ENCODE measurements at places on chromosomes 2 and 18.

DNA sequence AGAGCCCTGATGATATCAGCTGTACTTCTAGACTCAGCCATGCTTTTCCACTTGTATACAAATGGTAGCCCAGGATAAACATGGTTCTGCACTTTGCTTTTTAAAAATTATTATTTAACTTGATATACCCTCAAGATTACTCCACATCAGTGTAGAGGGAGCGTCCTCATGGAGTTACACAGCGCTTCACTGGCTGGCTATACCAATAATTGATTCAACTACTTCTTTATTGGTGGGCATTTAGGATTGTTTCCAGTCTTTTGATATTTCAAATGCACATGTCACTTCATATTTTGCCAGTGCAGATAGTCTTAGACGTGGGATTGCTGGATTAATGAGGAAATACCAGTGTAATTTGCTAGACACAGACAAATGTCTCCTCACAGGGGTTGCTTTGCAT is 10.8 kb upstream of the NEDD4L start:
- DNase-seq = no peak

DNA sequence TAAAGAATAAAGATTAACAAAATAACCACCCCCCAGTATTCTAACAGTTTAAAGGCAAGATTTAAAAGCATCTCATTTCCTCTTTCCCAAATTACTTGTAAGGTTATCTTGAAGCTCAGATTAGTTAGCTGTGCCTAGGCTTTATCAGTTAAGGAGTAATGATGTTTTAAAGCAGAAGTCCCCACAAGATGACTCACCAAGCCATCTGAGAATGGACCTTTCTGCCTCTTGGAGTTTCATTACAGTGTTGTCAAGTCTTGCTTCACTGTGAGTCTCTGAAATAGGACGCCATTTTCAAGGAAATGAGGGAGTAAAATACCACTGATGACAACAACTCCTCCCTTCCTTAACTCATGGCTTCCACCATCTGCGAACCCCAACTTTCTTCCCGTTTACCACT is 35.9 kb downstream of the ZNF385B start:
- DNase-seq = no peak

- DNase-seq = no peak
These were observed 109.2 kb upstream of the SESTD1 start for GRCh38 chr2:179373816-179374215.

- DNase-seq = no peak
These were observed 80.7 kb downstream of the CTIF start for GRCh38 chr18:48619501-48619900.

DNA sequence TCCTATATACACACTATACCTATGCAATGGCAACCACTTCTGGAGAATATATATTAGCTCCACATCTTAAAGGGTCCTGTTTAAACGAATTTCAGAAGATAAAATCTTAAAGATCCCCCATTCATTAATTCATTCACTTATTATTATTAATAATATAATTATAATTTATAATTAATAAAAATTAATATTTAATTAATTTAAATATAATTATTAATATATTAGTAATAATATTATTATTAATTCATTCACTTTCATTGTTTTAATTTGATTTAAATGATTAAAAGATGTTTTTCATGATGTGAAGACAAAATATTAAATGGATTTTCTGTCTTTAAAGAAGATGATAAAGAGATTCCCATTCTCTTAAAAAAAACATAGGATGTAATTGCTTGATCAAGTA is 21.1 kb downstream of the NFU1 start:
- DNase-seq = no peak

DNA sequence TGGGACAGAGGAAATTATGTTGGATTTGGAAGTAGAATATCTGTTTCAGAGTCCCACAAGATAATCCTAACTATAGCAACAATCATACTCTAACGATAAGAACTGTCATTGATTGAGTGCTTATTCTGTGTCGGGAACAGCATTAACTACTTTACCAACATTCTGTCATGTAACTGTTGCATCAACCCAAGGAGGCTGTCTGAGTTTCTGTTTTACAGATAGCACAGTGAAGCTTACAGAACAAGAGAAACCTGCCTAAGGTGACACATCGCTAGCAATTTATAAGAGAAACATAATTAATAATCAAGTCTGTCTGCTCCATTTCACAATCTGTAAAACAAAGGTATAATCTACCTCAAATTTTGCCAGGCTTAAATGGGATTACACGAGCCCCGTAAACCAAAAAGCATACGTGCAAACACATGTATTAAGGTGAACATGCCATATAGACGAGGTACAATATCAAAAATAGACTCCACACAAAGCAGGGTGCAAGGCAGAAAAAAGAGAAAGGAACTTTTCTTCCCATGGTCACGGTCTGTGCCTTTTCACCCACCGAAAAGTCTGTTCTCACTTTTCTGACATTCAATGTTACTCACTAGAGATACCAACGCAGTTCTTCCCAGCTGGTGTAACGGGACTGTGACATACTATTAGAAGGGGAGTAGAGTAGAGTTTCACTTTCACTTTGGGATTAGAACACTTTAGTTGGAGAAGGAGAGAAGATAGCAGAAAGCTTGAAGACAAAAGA is 37.2 kb upstream of the SLC8A1 start:
- DNase-seq = no peak

DNA sequence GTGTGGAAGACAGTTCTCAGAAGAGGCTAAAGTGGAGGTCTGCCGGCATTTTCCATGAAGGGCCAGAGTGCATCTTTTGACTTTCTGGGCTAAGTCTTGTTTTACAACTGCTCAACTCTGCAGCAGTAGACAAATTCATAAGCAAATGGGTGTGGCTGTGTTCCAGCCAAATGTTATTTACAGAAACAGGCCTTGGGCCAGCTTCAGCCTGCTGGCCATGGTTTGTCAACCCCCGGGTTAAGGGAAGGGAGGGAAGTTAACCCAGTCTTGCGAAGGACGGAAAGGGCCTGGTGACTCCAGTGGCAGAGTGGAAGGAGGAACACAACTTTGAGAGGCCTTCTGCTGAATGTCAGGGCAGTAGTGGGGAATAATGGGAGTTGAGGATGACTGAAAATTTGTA is 34.3 kb upstream of the NCKAP5 start:
- no peak for DNase-seq

- DNase-seq = peak; percentile 53
These were observed 26.4 kb downstream of the ST3GAL5 start for GRCh38 chr2:85862426-85862825.

DNA sequence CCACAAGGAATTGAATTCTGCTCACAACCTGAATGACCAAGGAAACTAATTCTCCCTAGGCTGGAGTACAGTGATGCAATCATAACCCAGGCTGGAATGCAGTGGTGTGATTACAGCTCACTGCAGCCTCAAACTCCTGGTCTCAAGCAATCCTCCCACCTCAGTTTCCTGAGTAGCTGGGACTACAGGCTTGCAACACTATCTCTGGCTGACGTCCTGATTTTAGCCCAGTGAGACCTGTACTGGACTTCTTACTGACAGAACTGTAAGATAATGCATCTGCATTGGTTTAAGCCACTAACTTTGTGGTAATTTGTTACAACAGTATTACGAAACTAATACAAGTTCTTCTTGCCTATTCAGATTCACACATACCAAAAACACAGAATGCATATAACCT is 9.5 kb upstream of the KDSR start:
- no peak for DNase-seq

- DNase-seq = no peak
These were observed 101.7 kb upstream of the ALPP start for GRCh38 chr2:232276733-232277313.

DNA sequence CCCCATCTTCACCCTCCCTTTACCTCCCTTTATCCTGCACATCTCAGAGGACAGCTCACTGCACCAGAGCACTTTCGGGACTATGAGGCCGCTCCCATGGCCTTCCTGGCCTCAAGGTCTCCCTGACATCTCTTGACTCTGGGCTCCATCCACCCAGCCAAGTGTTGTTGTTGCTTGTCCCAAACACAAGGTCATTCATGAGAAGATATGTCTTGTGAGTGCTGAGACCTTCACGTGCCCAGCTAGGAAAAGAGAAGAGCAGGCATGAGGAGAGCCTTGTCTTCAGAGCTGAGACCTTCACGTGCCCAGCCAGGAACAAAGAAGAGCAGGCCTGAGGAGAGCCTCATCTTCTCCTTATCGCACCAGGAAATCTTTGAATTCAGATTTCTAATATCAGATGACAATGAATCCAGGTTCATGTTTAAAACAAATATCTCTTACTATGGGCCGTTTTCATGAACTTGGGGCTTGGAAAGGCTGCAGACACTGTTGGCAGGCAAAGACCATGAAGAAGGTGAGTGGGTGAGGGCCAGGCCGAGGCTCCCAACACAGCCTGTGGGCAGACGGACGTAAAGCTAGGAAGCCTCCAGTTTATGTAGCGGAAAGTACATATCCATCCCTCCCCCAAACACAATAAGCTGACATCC is 256.1 kb downstream of the NDUFA10 start:
- no peak for DNase-seq

GRCh38 chr2:47708801-47709499 is 74.0 kb upstream of the MSH6 start:
- no peak for DNase-seq

GRCh38 chr2:233060980-233061590 is 943 bp downstream of the INPP5D start:
- no peak for DNase-seq

GRCh38 chr18:54957996-54958395 is 1.3 kb downstream of the CCDC68 start:
- DNase-seq = no peak

All from activated gamma-delta T cell (primary cell).